Stimulated activated naive CD8-positive, alpha-beta T cell treated with anti-CD3 and anti-CD28 coated beads, Interleukin-15, Interleukin-2, amounts not matched to agents 100 U/mL and 50 U/mL, for 24 hours (primary cell): ENCODE measurements at places on chromosomes 3 and 15.
A peak's percentile ranks its signal among the peaks of the same experiment; 100 is the strongest.

DNA sequence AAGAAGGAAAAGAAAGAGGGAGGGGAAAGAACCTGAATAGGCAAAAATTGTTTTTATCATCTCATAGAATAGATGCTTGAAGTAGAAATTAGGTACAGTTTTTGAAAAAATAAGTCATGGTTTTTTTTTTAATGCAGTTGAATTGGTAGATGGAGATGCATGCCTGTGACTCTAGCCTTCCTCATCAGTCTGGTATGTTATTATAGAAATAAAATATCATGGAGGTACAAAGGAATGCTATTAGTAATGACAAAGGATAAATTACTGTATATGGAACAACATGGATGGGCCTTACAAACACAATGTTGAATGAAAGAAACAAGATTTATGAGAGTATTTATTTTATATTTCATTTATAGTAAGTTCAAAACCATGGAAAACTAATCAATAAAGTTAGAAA lies 162.4 kb upstream of the GALNT15 start:
- no peak for DNase-seq

DNA sequence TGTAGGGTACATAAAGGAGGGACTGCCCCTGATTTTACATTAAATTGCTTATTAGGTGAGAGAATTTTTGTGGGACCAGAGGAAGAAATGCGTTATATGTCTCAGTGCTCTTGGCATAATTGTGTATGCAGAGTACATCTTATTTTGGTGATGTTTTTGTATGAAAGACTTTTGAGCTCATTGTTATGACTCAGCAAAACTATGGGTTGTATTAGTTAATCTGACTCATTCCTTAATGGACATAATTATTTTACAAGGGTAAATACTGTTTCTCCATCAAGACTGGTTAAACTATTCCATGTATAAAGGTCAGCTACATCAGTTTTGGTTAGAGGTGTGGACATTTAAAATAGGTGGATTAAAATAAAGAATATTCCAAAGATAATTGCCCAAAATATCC lies 156.8 kb downstream of the ALCAM start:
- DNase-seq, result no peak

DNA sequence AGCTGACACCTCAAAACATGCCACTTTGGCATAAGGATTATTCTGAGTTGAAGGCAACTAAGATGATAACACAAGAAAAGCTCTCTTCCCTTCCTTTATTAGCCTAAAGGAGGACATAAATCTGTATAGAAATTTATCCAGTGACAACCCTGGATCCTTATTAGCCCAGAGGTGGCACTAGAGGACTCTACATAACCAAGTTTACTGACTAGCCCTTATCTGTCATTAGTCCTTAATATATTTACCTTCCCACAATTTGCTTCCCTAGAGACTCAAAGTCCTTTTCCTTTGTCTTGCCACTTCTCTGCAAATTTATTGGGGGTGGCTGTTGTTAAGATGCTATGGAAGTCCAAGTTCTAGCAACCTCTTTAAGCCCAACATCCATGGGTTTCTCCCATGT lies 26.7 kb downstream of the CEP70 start:
- no peak for DNase-seq

- peak; percentile 35 for DNase-seq
Measured at GRCh38 chr15:85329561-85330422, 50.6 kb upstream of the AKAP13 start.

GRCh38 chr3:77660718-77661117 lies 620.8 kb downstream of the ROBO2 start:
- DNase-seq, result no peak

DNA sequence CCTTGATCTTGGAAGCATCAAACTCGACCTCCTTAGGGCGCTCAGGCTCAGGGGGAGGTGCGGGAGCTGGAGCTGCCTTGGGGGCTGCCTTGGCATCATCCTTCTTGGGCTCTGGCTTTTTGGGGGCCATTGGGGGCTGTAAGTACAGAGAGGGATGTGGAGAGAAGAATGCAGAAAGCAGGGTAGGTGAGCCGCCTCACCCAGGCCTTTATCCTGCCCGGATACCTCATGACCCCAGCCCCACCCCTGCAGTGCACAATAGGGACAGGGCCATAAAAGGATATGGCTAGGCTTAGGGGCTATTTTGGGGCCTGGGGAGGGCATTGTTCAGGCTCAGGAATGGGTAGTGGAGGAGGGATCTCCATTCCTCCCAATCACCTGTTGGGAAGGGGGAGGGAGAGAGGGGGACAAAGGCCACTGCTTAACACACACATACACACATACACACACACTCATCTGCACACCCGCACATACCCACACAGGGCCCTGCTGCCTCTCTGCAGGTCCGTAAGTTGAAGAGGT lies at the start of gene MYL3:
TSS of gene MYL3 (minus strand) at position 184 of the 522 bp plus-strand sequence. CDS start at position 130, 54 bp downstream.
- no peak for DNase-seq

GRCh38 chr3:139319428-139320402 lies 24.1 kb upstream of the MRPS22 start:
- DNase-seq, result no peak

GRCh38 chr15:64702816-64703631 lies 72.4 kb downstream of the RBPMS2 start:
- peak; percentile 99 for DNase-seq

- DNase-seq, result no peak
Measured at GRCh38 chr3:72269475-72269874, 484.5 kb upstream of the PROK2 start.

- no peak for DNase-seq
Measured at GRCh38 chr15:101810876-101811275, 1.1 kb upstream of the OR4F15 start.

DNA sequence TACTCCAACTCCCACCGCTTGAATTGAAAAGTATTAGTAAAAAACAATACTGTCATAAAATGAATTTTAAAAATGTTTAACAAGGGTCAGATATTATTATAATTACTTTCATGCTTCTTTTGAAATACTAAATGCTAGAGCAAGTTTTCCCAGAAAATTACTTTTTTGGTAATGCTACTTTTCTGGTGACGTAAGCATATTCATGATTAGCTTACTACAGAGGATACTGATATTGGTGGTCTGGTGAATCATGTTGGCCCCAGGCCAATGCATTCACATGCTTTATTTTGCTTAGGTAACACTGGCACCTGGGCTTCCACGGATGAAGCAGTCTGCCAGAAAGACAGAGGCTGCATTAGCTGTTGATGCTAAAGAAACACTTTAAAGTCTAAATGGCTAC lies 12.4 kb downstream of the SPATA16 start:
- no peak for DNase-seq

- DNase-seq, result no peak
Measured at GRCh38 chr3:4418156-4418555, 48.9 kb downstream of the SUMF1 start.

DNA sequence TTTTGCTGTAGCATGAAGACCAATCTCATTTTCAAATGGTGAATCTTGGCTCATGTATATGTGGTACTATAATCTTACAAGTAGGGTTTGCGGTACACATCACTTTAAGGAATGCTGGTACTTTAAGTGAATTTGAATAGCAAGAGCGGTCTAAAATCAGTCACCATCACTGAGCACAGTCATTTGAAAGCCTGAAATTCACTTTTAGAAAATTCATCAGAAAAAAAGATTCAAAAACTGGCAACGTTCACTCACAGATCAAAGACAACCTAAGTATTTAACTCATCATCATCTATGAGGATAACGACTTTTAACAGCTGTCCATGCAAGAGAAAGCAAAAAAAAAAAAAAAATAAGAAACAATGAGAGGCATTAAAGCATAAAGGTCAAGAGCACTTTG lies 111.6 kb downstream of the FHIT start:
- no peak for DNase-seq

- no peak for DNase-seq
Measured at GRCh38 chr3:132145833-132146232, 111.0 kb upstream of the CPNE4 start.
